ENCODE measurements at places on chromosomes 5 and 9.

GRCh38 chr9:93193388-93194220, 9.7 kb downstream of the WNK2 start:
- no peak for DNase-seq

GRCh38 chr5:138789771-138790242, 36.6 kb downstream of the CTNNA1 start:
- DNase-seq: no peak

DNA sequence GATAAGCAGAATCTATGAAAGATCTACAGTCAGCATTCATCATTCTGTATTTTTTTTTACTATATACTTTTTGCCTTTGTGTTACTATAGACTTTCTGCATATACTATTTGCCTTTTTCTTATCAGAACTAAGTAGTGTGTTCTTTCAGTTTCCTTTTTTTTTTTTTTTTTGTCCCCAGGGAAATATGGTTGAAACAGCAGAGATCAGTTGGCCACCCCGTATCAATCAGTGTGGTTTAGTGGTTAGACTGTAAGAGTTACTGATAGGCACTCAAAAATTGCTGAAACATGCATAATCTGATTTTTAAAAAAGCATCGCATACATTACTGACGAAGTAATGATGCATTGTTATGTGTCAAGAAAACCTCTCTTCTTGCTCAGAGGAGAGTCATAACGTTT, 990.8 kb upstream of the EDIL3 start:
- DNase-seq: no peak

- DNase-seq: no peak
Measured at GRCh38 chr5:72600391-72600981, 93.3 kb upstream of the ZNF366 start.

DNA sequence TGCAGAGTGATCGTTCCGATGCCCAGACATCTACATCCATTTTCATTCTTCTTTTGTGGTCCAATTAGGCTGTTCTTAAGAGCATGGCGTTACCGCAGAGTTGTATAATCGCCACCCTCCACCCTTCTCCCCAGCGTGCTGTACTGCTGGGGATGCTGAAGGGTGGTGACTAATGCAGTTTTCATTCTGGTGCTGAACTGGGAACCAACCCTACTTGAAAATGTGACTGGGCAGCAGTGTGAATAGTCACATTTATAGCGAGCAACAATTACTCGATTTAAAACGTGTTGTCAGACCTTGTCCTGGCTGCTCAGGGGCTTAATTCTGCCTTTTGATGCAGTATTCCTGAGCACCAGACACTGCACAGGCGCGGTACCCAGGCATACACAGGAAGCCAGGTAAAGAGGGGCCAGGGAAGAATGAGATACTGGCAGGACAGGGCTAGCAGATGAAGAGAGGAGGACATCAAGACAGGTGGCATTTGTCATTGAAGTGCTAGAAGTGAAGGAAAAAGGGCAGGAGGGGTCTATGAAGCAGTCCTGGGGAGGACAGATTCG, 719 bp upstream of the ISCA1 start:
- no peak for DNase-seq

DNA sequence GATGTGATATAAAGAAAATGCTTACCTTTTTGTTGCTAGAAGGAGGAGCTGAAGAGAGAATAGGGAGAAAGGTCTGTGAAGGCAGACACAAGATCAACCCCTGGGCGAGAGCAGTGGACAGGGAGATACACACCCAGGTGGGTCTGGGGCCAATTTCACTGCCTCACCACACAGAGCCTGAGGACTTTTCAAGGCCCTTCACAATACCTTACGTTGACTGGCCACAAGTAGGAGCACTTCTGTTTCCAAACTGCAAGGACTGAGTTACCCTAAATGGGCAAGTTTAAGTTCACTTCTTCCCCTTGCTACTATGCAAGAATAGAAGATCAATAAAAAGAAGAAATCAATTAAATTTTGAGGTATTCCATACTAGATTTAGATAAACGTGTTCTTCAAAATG, 174.5 kb upstream of the SLC12A2 start:
- peak; percentile 5 for DNase-seq

GRCh38 chr9:32573821-32574220, 862 bp upstream of the NDUFB6 start:
- no peak for DNase-seq

GRCh38 chr9:8365029-8365428, 565.5 kb upstream of the DMAC1 start:
- no peak for DNase-seq

DNA sequence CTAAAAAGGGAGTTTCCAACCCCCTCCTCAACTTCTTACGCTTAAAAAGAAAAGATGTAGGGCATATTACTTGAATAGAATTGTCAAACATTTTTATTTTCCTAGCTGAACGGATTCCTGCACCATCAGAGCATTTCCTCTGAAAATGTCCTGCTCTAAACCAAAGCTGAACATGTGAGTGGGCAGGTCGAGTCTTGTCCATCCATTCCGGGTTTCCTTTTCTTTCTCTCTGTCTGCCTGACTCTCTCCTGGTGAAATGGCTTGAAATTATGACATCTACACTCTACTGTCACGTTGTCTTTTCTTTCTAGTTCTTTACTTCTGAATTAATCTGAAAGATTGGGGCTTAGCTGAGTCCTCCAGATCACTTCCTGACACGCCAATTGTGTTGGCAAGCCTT, 39.2 kb upstream of the PTPN3 start:
- DNase-seq: no peak

DNA sequence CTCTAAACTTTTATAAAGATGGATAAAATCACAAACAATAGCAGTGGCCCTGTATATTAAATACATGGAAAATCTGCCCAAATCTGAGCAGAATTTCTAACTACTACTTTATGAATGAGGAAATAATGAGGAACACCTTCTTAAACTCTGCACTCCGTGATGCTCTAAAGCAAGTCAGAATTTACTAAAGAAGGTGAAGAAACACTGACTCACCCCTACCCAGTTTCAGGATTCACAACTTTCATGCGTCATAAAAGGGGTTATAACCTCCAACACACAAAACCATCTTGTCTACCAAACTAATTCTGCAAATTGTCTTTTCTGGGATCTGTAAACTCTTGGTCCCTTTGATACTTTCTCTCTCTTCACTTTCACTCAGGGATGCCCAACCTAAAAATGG, 561.1 kb upstream of the ACO1 start:
- no peak for DNase-seq

DNA sequence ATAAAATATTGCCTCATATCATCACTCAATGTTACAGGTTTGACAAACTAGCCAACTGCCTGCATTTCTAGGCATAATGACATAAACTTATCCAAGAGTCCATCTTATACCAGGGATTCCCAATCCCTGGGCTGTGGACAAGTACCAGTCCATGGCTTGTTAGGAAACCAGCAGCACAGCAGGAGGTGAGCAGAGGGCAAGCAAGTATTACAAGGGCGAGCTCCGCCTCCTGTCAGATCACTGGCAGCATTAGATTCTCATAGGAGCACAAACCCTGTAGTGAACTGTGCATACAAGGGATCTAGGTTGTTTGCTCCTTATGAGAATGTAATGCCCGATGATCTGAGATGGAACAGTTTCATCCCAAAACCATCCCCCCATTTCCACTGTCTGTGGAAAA, 144.9 kb downstream of the PRKACG start:
- no peak for DNase-seq

DNA sequence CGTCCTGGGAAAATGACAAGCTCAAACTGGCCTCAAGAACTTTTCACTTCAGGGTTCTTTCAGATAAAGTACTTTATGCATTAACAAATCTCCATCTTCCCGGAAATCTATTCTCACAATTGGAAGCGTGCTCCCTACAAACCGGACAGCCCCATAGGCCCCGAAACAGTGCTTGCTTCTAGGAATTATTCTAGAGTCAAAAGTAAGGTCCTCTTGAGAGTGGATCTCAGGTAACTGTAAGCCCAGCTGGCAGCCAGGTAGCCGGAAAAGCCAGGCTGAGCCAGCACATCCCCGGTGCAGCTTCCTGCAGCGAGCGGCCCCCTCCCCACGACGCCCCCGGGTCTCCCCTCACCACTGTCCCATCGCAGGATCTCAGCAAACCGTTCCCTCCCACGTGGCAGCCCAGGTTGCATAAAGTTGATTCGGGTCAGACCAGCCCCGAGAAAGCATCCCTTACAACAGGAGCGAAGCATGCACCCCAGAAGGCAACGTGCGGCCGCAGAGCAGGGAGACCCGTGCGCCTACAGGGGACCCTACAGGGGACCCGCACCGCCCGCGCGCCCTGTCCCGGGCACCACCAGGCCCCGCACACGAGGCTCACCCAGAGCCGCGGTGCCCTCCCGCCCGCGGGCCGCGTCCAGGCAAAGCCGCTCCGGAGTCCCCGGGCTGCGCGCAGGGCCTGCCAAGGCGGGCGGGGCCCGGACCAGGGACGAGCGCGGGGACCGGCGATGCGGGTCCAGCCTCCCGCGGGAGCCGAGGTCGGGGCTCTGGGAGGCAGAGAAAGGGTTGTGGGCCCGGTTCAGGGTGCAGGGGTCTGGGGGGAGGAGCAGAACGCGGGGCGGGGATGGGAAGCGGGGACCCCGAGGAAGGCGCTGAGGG, 920 bp downstream of the LPCAT1 start:
- peak; percentile 37 for DNase-seq

DNA sequence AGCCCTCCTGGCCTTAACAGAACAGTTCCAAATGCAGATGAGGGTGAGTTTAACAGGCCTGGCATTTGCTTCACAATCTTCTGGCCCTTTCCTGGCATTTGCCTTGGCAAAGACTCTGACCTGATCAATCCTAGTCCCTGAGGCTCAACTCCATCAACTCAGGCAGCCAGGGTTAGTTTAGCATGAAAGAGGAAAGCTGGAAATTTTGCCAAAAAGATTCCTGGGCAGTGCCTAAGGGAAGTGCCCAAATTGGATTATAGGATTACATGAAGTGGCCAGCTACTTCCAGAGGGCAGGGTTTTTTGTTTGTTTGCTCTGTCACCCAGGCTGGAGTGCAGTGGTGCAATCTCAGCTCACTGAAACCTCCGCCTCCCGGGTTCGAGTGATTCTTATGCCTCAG, 36.8 kb downstream of the PCDHAC2 start:
- DNase-seq: no peak

- DNase-seq: no peak
Measured at GRCh38 chr9:35932735-35933134, 23.4 kb downstream of the SPAAR start.

DNA sequence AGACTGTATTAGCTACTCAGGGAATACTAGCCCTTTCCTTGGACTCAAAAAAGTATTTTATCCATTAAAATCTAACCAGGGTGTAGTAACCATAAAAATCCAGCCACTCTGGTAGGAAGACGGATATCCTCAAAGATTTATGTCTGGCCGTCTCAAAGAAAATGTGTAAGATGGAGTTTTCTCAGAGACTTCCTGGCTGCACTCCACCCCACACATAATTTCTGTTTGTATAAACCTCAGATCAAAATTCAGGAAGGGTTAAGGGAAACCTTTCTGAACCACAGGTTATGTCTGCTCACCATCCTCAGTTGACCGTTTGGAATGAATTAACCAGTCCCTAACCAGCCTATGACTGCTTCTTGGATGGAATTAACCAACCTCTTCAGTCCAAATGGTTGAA, 13.8 kb upstream of the SMIM23 start:
- no peak for DNase-seq

GRCh38 chr5:142097681-142098080, 10.9 kb upstream of the NDFIP1 start:
- DNase-seq: peak; percentile 44

- DNase-seq: no peak
Measured at GRCh38 chr9:79567671-79568098, 4.1 kb upstream of the TLE4 start.

DNA sequence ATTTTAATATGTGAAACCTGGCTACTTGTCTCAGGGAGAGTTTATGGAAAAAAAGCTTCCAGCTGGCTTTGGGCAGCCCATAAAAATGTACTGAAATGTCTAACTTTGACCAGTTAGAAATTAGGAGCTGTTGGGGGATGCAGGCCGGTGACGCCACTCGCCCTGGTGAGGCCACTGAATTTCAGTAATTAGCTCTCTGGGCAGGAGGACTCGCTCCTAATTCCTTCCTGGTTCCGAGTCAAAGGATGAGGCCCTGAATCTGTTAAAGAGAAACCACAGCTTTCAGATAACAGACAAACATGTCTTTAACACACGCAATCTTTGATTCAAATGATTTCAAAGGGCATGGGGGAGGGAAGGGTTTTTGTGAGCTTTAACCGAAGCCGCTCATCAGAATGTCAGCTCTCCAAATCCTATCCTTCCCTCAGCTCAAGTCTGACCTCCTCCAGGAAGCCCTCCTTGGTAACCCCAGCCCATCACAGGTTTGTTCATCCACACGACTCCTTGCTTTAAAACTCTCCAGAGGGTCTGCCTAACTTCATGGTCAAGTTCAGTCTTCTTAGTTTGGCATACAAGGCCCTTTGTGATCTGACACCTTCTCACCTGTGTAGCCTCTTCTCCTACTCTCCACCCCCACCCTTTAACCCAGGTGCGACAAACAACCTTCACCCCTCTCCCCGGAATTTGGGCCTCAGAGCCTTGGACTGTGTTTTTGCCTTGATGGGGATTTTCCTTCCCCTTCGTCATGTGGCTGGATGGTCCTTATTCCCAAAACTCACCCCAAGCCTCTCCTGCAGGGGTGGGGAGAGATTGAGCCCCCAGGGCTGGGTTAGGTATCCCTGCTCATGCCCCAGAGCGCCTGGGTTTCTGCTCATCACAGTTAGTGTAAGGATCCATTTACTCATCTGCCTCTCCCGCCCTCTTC, 13.6 kb upstream of the PHF19 start:
- peak; percentile 57 for DNase-seq

- DNase-seq: no peak
Measured at GRCh38 chr5:98941131-98941883, 12.5 kb upstream of the CHD1 start.

DNA sequence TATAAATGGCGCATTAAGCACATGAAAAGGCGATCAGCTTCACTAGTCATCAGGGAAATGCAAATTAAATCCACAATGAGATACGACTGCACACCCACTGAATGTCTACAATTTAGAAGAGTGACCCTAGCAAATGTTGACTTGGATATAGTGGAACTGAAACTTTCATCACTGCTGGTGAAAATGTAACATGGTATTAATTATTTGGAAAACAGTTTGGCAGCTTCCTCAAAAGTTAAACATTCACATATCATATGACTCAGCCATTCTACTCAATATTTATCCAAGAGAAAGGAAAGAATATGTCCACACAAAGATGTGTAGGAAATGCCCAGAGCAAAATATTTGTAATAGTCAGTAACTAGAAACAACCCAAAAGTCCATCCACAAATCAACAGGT, 146.5 kb downstream of the LPAR1 start:
- DNase-seq: no peak

DNA sequence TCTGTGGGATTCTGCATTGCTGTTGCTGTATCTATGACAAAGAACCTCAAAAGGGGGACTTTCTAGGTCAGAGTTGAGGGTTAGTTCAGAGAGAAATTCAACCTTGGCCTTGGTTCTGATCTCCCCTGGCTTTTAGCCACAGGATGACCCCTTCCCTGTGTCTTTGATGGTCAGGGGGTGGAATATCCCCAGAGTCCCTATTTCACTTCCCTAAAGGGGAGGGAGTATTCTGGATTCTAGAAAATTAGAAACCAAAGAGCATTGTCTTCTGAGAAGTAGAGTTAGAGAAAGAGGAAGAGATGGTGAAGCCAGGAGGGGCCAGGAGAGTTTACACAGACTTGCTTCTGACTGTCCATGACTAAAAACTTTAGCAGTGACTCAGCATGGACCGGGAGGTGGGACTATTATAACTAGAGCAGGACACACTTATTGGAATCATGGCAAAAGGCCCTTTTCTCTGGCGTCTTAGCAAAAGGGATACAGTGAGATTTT, 56.2 kb upstream of the LPAR1 start:
- no peak for DNase-seq

GRCh38 chr9:134025606-134026541, 593 bp downstream of the BRD3OS start:
- peak; percentile 63 for DNase-seq
